ENCODE measurements at places on chromosomes 16 and 17.

DNA sequence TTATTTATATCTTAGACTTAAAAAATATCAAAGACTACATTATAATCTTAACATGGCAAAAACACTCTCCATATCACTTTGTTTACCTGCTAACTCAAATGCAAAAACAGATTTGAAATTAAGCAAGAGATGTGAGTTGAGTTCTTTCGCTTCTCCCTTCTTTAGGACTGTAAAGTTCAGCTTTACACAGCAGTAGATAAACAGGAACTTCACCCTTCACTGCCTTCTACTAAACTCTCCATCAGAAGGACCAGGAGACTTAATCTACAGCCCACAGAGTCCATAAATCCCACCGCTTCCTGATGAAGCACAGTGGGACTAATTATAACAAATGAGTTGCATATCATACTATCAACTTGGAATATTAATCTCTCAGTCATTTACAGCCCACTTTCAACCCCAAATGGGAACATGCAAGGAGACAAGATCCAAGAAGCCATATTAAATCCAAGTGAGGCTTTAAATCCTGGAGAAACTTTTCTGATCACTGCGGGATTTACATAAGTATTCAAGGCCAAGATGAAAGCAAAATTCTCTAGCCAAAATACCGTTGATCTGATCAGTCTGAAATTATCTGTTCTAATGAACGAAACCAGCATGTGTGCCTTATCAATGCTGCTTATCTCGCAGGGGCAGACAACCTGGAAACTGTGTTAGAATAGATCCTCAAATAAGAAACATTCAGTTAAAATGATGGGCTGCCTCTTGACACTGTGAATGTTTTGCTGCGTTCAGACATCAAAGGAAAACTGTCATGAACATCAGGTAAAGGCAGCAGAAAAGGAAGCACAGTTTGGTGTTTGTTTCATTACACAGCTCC, 1.6 kb downstream of the AMFR start:
- no peak for DNase-seq

DNA sequence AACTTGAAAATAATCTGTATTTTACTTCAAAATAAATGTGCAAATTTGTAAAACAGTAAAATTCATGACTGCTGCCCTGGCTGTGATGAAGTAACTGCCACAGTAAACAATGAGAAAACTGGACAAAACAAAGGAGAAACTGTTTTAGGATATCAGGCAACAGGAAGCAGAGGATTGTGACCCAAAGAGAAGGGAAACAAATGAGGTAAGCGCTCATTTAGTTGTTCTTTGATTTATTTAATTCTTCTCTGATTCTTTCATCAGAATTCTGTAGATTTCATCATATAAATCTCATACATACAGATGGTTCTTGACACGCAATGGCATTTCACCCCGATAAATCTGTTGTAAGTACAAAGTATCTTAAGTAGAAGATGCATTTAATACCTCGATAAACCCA, 198.1 kb upstream of the AXIN2 start:
- no peak for DNase-seq

DNA sequence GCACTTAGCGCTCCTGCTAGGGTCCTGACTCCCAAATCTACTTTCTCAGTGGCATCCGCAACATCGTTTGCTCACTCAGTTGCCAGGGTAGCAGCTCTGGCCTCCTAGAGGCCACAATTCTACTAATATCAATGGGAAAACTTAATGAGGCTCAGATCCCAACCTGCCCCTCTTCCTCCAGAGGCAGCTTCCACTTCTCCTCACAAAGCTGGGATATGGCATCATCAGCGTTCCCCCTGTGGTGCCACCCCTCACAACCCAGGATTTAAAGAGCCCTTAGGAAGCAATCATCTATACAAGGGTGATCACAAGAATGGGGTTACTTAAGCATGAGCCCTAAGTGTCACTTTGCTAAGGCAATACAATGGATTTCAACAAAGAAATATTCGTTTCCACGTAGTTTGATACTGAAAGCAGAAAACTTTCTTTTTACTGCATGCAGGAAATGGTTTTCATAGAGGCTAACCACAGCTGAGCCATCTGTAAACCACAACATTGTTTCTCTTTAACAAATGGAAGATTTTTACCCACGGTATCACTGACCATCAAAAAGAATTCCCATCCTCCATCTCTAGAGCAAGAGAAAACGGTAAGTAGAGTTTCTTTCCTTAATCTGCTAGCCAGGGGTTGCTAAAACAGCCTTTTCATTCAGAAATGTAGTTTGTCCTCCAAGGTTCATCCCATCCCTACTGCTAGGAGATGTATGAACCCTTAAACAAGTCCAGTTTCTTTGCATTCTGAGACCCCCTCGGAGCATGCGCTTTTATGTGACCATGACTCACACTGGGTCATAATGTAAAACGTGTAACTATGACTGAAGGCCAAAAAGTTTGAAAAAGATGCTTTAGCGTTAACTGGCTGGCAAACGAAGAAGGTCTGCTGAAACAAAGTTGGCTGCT, 68.3 kb upstream of the BCAR1 start:
- no peak for DNase-seq

- DNase-seq = no peak
These were observed 17.9 kb downstream of the RAD51D start for GRCh38 chr17:35101725-35102124.

GRCh38 chr17:63785556-63785955, 11.6 kb downstream of the DDX42 start:
- DNase-seq = no peak

DNA sequence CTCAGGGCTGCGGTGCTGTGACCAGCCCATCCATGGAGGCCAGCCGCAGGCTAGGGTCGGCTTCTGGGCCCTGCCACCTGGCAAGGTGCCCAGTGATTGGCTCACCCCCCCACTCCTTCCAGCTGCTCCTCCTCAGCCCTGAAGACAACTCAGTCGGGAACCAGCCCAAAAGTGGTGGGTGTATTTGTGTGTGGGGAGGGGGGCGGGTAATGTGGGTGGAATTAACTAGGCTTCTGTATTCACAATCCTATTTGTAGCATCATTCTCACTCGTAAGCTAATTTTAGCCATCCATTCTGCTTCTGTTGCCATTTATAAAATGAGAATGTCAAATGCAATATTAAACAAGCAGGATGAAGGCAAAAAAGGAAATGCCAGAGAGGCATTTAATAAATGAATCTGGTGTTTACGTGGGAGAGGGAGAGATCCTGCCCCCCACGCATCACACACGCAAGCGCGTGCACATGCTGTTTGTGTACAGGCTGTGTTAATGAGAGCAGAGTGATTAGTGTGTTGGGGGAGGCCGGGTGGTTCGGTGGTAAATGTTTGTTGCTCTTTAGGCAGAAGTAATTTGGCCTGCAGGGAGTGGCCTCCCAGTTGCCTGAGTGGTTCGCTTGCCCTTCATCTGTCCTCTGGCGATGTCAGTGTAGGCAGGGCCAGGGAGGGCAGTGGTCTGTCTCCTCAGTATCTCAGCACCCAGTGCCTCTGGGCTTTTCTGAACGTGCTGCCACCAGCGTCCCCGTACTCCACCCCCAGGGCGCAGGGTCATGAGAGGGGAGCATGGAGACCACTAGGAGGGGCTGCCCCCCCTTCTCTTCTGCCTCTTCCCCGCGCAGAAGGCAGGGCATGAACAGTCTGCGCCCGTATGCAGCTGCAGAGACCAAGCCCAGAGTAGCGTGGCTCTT, 140.1 kb downstream of the CCDC182 start:
- no peak for DNase-seq

GRCh38 chr17:7216242-7217112, 3.2 kb downstream of the DLG4 start:
- no peak for DNase-seq

- DNase-seq = peak; percentile 49
These were observed 48.4 kb downstream of the CLEC16A start for GRCh38 chr16:10992797-10993196.

- no peak for DNase-seq
These were observed 56.6 kb downstream of the RAP1GAP2 start for GRCh38 chr17:2852729-2853282.

- no peak for DNase-seq
These were observed 7.6 kb downstream of the EPN2 start for GRCh38 chr17:19244781-19245180.

DNA sequence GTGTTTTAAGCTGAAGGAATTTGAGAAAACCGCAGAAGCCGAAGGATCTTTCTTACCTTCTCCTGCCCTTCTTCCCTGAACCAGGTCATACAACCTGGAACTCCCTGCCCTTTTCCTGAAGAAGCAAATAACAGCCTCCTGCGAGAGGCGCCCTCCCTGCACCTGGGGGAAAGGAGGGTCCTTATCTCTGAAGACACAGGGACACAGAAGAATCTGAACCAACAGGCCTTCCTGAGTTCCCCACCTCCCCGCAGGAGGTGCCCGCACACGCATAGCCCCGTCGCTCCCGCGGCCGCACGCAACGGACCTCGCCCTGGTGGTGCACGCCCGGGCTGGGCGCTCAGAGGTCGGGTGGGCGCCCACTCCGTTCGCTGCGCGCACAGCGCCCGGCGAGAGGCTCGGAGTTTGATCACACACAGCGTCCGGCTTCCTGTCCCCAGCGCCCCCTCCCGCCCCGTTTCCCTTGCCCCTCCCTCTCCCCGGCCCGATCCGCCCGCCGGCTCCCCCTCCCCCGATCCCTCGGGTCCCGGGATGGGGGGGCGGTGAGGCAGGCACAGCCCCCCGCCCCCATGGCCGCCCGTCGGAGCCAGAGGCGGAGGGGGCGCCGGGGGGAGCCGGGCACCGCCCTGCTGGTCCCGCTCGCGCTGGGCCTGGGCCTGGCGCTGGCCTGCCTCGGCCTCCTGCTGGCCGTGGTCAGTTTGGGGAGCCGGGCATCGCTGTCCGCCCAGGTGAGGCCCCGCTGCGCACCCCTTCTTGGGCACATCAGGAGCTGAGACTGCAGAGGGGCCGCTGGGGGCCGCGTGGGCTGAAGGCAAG, at the start of gene TNFSF12:
TNFSF12 (plus strand) TSS at position 474 of the 816 bp plus-strand sequence; CDS start at position 570, 96 bp downstream.
- no peak for DNase-seq

GRCh38 chr17:79034931-79035485, 11.0 kb downstream of the C1QTNF1 start:
- DNase-seq = no peak

DNA sequence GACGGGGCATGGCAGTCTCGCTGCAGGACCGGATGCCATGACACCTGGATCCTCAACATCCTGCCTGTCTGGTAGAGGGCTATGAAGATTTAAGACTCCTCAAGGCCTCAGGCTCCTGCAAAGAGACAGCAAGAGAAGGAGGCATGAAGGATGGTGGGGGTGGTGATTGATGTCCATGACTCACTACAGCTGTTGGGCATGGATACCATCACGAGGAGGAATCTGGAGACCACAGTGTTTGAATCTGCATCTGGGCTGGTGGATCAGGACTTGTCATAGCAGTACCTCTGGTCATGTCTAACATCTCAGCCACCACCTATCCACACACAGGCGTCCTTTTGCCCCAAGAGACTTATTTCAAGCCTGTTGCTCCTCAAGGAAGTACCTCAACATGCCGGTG, 50.2 kb upstream of the WSCD1 start:
- no peak for DNase-seq

DNA sequence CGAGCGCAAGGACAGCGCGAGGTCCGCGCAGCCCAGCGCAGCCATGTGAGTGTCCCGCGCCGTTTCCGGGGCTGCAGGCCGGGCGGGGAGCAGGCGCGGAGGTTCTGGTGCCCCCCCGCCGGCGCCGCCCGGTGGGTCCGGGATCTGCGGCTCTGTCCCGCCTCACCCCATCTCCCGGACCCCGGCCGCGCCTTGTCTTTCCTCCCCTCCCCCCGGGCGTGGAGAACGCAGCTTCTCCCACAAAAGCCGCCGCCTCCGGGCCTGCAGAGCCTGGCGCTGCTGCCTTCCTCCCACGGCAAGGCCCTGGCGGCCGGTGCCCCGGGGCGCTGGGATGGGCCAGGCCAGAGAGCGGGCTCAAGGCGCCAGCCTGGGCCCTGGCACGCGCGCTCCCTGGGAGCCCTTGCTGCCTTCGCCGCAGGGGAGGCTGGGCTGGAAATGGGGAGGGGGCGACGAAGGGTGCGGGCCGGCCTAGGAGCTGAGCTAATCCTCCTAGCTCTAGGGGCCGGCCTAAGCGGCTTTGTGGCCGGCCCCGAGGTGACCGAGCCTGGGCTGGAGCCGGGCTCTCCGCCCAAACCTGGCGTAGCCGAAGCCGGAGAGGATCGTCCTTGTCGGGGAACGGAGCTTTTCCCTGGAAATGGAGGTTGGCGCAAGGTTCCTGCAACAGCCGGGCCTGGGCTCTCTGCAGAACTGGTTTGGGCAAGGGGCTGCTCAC, 397 bp downstream of the RIPOR1 start:
- no peak for DNase-seq

GRCh38 chr16:870856-871561, 70.5 kb upstream of the GNG13 start:
- DNase-seq = no peak

DNA sequence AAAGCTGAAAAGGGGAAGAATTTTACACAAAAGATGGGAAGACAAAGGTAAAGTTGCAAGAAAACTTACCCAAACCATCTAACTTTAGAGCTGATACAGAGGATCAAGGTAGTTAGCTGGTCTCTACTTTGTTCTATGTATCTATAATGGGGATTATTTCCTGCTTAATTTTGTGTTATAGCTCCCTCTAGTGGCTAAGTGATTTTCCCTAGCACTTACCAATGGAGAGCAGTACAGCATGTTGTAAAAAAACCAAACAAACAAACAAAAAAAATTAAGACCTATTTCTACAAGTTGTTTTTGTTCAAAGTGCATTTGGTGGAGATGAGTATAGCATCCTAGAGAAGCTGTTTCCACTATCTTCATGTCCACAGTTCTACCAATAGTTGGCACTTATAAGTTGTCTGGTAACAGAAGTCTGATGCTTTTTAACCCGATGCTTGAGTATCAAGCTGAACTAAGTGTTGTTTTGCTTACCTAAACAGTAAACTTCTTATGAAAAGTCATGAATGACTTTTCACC, 7.5 kb downstream of the SRSF1 start:
- no peak for DNase-seq

Measured in stimulated activated CD4-positive, alpha-beta T cell treated with anti-CD3 and anti-CD28 coated beads, Interleukin-4, amount 100 ng/mL, for 48 hours (primary cell).